ENCODE measurements at places on chromosomes 6 and 20.

GRCh38 chr20:62827311-62828038, 10.6 kb downstream of the COL9A3 start:
- DNase-seq: no peak

GRCh38 chr20:60255415-60255814, 297.2 kb downstream of the CDH26 start:
- DNase-seq: peak; percentile 41

DNA sequence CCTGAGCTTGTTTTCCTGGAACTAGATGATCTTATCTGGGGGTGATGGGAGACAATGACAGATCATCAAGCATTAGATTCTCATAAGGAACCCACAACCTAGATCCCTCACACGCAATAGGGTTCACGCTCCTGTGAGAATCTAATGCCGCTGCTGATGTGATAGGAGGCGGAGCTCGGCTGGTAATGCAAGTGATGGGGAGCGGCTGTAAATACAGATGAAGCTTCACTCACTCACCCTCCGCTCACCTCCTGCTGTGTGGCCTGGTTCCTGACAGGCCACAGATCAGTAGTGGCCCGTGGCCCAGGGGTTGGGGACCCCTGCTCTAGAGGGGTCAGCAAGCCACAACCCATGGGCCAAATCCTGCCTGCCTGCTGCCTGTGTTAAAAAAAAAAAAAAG, 435.9 kb downstream of the CD83 start:
- DNase-seq: no peak

DNA sequence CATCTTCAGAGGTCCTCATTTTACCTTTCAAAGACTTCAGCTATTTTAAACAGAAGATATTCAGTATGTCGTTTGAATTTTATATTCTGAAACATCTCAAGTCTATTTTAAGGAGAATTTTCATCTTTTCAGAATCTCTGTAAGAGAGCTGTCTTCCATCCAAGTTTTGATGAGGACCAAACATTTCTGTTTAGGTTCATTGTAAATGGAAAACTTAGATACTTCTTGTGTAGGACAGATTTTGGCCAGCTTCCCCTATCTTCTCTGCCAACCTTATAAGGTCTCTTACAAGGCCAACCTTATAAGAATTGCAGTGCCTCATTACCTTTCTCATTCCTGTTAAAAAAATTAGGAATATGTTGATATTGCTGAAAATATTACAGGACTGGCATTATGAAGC, 88.1 kb downstream of the AKAP7 start:
- no peak for DNase-seq

DNA sequence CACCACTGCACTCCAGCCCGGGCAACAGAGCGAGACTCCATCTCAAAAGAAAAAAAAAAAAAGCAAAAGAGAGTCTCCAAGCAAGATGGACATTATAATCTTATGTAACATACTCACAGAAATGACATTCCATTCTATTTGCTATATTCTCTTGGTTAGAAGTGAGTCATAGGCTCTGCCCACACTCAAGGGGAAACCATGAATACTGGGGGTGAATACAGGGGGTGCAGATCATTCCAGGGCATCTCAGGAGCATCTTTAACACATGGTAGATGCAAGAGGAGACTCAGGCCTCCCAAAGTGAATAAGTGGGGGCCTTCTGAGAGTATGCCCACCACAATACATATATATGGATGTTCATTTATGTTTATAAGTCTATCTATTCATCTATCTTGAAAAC, 18.3 kb upstream of the RANBP9 start:
- DNase-seq: no peak

DNA sequence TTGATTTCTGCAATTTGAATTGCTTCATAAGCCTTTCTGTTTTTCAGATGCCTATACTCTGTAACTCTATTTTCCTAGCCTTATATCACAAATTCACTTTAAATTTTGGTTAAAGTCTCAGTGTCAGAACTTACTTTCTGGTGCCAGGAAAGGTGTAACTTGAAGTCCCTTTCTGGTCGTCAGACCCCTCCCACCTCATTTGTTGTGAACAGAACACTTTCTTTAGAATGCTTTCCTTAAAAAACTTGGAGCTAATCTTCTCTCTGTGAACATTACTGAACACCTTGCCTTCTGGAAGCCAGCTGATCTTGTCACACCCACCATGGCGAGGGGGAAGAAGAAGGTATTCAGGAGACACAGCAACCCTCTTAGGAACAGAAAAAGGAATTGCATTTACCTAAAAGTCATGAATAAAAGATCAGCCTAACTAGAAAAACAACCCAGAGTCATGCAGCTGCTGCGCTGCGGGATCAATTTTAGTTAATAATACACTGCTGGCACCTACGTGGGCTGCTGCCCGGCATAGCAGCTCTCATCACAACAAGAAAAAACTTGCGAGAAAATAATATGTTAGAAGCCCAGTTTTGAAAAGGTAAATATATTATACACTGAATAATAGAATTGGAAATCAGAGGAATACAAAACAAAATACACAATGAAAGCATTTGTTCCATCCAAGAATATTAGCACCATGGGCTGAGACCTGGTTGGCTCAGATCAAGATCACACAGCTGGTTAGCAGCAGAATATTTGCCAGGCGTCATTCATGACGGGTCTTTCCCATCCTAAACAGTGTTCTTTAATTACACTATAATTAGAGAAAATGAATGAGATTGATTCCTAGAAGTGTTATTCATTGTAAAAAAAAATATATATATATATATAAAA, 5.8 kb upstream of the FAM217A start:
- no peak for DNase-seq

GRCh38 chr6:167963589-167964057, 33.8 kb upstream of the KIF25 start:
- no peak for DNase-seq

DNA sequence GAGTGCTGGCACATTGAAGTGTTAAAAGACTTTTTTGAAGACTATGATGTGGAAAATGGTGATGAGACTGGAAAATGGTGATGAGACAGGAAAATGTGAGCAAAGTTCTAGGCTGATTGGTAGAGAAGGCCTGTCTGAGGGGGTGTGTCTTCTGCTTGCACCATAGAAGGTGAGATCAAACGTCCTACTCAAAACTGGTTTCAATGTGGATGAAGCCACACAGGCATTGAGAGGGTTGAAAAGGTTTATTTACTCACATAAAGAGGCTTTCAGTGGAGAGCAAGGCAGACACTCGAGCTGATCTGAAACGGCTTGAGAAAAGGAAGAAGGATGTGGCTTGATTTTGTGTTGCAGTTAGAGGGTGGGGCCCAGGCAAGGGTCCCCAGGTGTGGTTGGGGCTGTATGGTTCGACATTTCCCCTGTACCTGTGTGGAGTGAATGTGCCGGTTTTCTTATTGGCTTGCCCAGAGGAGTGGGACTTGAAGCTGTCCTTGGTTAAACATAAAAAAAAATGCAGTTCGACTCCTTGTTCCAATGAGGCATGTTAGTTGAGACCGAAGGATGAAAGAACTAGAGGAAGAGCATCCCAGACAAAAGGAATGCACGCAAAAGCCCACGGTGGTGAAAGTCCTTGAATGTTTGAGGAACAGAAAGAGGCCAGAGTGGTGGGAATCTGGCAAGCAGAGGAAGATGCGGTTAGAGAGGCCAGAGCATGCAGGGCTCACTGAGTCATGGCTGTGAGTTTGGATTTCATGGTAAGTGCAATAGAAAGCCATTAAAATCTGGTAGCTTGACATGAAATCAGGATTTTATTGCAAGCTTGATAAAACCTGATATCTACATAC, 172.3 kb downstream of the EPM2A start:
- DNase-seq: peak; percentile 61

- no peak for DNase-seq
Observed at GRCh38 chr20:50550531-50550930, 40.3 kb downstream of the PTPN1 start.

GRCh38 chr6:107284805-107285204, 169.5 kb upstream of the BEND3 start:
- no peak for DNase-seq

DNA sequence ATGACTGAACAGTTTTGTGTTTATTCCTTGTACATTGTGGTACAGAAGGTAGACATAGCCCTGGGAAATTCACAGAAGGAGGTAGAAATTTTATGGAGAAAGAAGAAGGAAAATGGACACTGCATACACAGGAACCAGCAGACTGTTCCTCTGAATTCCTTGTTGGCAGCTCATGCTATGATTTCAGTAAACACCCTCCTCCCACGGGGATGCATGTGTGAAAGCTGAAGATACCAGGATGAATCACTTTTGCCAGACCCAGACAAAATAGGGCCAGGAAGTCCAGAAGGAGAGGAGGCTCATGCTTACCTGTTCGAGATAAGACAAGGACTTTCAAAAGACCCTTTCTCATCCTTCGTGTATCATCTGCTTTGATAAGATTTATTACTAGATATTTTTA, 110.3 kb upstream of the GGTLC1 start:
- DNase-seq: no peak

DNA sequence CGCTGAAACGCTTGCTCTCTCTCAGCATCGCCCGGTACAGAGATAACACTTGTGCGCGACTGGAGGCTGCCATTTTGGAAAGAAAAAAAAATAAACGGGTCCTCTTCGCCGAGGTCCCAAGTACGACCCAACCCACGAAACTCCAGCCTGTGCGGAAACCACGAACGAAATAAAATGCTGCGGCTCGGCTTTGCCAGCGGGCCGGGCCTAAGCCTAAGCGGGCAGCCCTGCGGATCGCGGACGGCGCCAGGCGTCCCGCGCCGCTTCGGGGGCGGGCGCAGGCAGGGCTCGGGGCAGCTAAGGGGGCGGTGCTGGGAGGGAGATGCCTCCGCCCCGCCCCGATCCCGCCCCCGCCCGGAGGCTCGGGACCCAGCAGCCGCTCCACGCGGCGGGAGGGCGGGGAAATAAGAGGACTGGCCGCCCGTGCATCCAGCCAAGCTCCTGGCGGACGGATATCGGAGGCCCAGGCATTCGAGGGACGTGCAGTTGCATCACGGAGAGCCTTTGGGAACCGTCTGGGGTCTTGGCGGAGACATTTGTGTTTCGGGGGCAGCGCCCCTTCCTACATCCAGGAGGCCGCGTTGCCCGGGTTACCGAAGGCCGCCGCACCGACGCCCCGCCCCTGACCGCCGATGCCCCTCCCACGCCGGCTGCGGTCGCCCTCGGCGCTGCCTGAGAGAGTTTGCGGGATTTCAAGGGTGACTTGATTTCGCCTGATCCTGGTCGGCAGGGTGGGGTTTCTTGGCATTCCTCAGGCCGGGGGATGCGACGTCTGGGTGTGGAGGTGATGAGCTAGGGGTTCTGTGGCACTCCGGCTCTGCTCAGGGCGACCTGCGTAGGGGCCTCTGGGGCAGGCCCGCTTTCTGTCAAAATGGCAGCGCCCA, at the start of the genes FARS2 and LYRM4:
TSS of gene FARS2 (plus strand) at position 853 of the 884 bp plus-strand sequence.
TSS of gene LYRM4 (minus strand) at position 290 of the 884 bp plus-strand sequence. CDS start at position 73, 217 bp downstream.
- DNase-seq: peak; percentile 95

DNA sequence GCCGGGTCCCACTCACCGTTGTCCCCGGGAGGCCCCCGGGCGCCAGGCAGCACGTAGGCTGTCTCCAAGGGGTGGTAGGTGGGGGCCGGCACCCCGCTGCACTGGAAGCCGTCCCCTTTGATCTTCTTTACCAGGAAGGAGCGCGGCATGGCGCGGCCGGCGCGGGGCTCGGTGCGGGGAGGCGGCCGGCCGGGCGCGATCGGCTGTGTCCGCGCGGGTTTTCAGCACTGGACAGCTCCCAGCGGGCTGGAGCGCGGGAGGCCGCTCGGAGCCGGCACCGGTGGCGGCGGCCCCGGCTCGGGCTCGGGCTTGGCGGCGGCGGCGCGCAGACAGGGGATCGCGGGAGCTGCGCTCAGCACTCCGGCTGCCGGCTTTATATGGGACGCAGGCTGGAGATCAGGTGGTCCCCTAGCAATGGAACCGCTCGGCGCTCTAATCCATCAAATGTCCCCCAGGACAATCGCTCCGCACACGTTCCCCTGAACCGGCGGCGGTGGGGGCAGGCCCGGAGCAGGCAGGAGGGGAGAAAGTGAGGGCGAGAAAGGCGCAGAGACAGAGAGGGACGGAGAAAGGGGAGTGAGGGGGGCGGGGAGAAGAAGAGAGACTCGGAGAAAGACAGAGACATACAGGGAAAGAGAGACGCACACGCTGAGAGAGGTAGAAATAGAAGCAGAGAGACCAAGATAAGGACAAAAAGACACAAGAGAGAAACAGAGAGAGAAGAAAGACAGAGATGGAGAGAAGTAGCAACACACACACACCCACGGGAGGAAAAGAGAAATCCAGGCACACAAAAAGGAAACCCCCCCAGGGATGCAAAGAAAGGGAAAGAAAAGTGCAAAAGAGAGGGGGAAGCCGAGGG, at the start of gene SCRT2:
TSS of gene SCRT2 (minus strand) at position 350 of the 862 bp plus-strand sequence. CDS start at position 149, 201 bp downstream.
- DNase-seq: no peak

GRCh38 chr6:52284131-52284459, 447 bp downstream of the MCM3 start:
- DNase-seq: peak; percentile 37
